Fibroblast of skin of left biceps (primary cell): ENCODE measurements at places on chromosomes 11 and 22.

DNA sequence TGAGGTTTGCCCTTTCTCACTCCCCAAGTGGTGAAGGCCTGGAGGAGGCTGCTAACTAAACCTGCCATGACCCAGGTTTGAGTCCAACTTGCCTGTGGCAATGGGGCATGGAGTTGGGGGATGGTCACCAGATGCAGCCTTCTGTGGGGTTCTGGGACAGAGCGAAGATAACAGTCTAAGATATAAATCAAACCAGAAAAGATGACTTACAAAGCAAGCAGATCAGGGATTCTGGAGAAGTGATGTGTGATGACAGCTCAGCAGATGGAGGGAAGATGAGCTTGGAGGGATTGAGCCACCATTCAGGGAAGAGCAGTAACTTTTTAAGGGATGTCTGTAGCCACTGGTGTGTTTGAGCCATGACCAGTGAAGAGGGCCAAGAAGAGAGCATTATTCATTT, 63.6 kb downstream of the MTNR1B start:
- DNase-seq = no peak

DNA sequence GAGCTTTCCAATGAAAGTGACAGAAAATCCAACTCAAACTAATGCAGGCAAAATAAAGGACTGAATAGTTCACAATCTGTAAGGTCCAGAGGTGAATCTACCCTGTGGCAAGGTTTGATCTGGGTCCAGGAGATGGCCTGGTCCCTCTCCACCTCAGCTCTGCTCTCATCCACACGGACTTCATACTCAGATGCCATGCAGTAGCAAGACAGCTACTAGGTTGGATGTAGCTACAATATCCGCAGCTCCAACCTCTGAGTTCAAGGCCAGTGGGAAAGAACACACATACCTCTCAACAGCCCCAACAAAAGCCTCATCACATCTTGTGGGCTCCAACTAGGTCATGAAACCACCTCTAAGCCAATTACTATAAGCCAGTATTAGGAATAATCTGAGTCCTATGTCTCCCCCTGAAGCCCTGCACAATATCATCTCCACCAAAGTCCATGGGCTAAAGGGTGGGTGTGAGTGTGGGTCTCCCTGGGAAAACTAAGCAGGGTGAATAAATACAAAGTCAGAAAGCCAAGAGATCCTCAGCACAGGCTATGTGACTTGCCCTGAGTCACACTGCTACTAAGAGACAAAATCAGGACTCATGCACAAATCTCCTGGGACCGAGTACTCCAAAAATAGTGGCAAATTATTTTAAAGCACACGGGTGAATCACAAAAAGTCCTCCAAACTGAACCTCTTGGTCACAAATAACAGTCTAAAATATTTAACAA, 78.8 kb downstream of the LARGE1 start:
- DNase-seq = no peak

- no peak for DNase-seq
Observed at GRCh38 chr11:117816846-117817367, 7.6 kb downstream of the FXYD2 start.

- no peak for DNase-seq
Observed at GRCh38 chr11:45518141-45518832, 147.1 kb downstream of the CHST1 start.
